ENCODE measurements at places on chromosomes 6 and 20.

GRCh38 chr6:45832063-45832462 lies 183.6 kb downstream of the CLIC5 start:
- no peak for DNase-seq

GRCh38 chr20:56249244-56249955 lies 868 bp downstream of the MC3R start:
- DNase-seq, result no peak

- no peak for DNase-seq
Observed at GRCh38 chr6:16822975-16823717, 61.9 kb upstream of the ATXN1 start.

DNA sequence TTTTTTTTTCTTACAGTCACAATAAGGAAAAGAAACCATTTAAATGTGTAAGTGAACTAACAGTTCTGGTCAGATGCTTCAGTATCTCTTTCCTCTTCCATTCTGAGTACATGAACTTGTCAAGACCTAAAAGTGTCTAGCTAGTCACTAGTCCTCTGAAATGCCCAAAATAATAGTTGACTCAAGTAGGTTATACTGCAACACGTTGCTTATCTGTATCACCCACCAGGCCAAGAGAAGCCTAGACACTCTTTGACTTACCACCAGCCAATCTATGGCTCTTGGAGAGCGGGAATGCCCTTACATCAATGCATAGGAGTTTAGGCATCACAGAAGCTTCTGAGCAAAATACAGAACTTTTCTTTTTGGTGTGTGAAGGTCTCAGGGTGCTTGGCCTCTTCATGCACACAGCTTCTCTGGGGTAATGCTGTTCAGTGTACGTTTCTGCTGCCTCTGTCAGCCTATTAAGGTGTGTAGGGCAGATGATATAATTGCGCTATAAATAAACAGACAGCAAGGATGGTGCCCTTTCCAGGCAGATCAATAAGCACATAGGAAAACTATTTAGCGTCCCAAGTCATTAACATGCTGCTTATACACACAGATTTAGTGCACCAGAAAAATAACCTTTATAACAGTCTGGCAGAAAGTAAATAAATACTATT lies 7.8 kb upstream of the GFOD1 start:
- DNase-seq, result no peak

DNA sequence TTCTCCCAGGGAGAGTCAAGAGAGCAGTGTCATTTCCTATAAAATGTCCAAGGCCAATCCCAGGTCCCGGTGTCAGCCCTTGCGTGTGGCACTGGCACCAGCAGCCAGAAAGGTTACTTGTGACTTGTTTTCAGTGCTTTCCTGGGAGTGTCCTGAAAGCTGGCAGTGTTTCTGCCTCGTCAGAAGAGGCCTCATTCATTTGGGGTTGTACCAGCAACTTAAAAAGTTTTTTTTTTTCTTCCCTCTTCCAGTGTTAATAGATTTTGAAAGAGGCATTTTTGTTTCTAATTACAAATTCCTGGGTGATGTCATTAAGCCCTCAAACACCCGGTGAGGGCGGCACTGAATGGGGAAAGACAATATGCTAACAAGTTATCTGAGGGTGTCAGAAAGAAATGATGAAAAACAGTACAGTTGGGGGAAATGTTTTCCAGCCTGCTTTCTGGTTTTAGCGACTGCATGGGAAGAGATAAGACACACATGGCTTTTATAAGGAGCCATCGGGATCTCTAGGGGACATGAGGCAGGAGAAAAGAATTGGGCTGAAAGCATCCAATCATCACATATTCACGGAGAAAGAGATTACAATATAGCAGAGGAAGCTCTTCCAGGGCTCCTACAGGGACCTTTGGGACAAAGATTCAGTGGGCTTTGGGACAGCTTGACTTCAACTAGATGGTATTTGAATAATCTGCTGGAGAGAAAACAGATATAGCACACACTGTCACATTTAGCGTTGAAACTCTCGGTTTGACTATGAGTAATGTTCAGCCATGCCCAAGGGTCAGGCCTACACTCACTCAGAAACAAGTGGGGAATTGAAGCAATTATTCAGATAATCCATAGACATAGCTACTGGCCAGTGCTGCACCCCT lies 153.0 kb downstream of the BCAS1 start:
- DNase-seq, result no peak

- DNase-seq, result no peak
Observed at GRCh38 chr6:82380566-82381185, 17.1 kb downstream of the TPBG start.

DNA sequence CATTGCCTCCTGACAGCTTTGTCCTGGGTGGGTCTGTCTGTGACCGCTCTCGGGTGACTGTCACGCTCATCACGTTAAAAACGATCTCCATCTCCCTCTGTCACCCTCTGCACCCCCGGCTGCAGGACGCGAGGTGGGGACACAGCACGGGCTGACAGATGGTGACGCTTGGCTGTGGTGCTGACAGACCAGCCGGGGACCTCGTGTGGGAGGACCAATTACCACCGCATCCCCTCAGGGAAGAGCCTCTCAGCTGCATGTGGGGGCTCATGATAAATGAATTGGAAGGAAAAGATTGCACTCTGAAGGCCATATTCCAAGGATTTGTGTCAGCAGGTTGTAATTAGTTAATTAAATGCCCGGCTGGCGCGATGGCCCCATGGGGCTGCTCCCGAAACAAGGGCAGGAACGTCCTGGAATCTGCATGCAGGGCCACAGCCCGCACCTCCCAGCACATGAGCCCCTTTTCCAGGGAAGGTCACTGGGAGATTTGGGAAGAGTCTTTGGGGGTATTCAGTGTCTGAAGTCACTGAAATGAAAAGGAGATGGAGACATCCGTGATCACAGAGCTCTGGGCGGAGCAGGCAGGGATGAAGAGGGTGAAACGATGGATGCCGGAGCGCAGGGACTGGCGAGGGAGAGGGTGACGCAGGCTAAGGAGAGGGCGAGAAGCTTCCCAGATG lies 87.1 kb downstream of the ERMARD start:
- no peak for DNase-seq

GRCh38 chr6:150152891-150153876 lies 10.3 kb downstream of the PPP1R14C start:
- no peak for DNase-seq

DNA sequence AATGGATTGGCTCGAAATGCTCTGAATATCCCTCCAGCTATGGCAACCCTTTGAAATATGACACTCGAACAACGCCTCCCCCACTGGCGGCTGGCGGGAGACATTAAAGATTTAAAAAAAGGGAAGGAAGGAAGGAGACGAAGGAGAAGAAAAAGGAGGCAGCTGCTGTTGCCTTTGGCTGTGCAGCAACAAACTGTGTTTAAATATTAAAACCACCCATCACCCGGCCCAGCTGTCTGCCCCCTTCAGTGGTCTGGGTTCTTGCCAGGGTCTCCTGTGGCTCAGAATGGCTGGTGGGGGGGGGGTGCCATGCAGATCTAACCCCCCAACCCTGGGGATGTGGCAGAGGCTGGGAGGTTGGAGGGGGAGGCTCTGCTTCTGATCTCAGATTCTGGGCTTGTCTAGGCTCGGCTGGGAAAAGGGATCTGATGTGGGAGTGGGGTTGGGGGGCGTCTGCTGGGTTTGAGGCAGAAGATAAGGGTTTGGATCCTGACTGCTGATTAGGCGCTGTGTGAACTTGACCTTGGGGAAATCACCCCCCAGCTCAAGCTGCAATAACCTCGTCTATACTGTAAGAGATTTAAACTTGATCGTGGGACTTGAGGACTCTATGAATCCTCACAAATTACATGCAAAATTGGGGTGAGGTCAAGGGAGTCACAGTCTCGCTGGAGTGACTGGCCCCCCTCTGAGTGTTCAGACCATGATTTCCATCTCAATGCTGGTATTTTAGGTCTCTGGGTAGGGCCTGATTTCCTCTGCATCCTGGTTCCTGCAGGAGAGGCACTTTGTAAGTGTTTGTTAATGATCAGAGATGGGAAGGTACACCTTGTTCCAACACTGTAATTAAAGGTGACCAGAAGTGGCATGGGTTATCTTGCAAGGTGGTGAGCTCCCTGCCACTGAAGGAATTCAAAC lies 40.3 kb upstream of the BLCAP start:
- no peak for DNase-seq

GRCh38 chr20:10481676-10482075 lies 46.6 kb downstream of the SLX4IP start:
- DNase-seq, result no peak

- DNase-seq, result peak; percentile 94
Observed at GRCh38 chr20:18466894-18467730, at the start of the genes DZANK1 and POLR3F. DZANK1 (minus strand) TSS chr20:18467030; CDS start chr20:18465358, 1,672 bp downstream. POLR3F (plus strand) TSS chr20:18467390; CDS start chr20:18467507, 117 bp downstream.

DNA sequence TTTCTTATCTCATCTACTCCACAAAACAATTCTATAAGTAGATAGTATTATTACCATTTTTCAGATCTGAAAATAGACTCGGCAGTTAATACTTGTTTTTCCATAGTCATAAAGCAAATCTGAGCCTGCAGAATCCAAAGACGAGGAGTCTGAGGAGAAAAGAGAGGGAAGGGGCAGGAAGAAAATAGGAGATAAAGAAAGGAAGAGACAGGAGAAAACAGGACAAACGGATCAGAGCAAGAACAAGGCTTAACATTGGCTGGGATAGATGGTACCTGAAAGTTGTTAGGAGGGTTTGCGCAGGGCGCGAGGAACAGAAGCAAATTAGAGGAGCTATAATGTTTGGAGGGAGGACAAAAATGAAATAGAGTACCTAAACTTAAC lies 639 bp upstream of the PPIL1 start:
- no peak for DNase-seq

DNA sequence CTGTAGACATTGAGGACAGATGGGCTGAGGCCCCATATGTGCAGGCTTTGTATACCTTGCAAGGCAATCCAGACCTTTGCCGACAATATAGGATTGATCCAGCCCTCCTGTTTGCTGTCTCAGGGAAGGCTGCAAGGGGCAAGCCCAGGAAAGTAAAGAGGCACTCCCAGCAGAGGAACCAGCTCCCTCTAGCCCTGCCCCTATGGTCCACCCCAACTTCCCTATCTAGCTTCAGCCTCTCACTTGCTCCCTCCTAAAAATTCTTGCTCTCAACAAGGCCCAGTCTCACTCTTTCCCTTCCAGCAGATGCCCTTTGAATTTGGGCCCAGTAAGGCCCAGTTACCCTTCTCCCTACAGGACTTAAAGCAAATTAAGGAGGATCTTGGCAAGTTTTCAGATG lies 92.6 kb downstream of the JARID2 start:
- DNase-seq, result no peak

DNA sequence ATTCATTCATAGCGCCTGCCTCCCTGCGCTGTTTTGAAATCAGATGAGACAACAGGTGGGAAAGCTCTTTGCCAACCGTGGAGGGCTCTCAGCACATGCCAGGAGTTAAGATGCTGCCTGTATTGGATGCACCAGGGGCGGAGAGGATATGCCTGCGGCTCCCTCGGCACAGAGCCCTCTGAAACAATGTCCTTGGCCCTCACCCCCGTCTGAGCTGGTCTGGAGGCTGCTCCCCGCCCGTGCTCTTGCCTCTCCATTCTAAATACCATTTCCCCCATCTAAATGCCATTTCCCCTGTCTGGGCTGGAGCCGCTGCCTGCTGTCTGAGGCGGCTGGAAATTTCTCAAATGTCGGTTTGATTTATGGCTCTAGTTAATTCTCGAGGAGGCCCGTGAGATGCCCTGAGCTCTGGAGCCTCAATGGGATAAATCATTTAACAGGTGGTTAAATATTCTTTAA lies 50.8 kb upstream of the MLN start:
- DNase-seq, result no peak

- no peak for DNase-seq
Observed at GRCh38 chr6:139369068-139369467, 5.4 kb downstream of the CITED2 start.

GRCh38 chr6:81793821-81794475 lies 41.5 kb upstream of the TENT5A start:
- no peak for DNase-seq
